ENCODE measurements at places on chromosomes 1 and 21. TPM values are rescaled to one million over a fixed set of nuclear protein-coding genes. Genes with fewer than 3 reads are reported as not detected.

The SLFNL1 gene
- 0.37 TPM for total RNA-seq

The ADCY10 gene
- 0.47 TPM for total RNA-seq

The CELA2A gene
- total RNA-seq = not detected

The PTGFR gene
- total RNA-seq = 1.3 TPM

The THEM5 gene
- not detected for total RNA-seq

The C1QC gene
- 93.5 TPM for total RNA-seq

The PLPPR5 gene
- not detected for total RNA-seq

The C2CD2 gene
- 5.2 TPM for total RNA-seq

The HPCAL4 gene
- total RNA-seq = 2.4 TPM

The OR2T29 gene
- total RNA-seq = not detected

The LORICRIN gene
- not detected for total RNA-seq

The ZNF678 gene
- total RNA-seq = 1.4 TPM

The NES gene
- total RNA-seq = 94.7 TPM

The CASZ1 gene
- 57.8 TPM for total RNA-seq

The CD1E gene
- 0.50 TPM for total RNA-seq

The GPR37L1 gene
- 0.07 TPM for total RNA-seq

The RTCA gene
- 52.2 TPM for total RNA-seq

The LCE3C gene
- not detected for total RNA-seq

The CAMSAP2 gene
- 42.1 TPM for total RNA-seq

The S100A7A gene
- not detected for total RNA-seq

The SPRR2E gene
- total RNA-seq = not detected

The OR2T33 gene
- total RNA-seq = not detected

The PLK3 gene
- 7.5 TPM for total RNA-seq

The SPATA45 gene
- total RNA-seq = not detected

The C4BPA gene
- not detected for total RNA-seq

The ZNF695 gene
- total RNA-seq = not detected

The VHLL gene
- not detected for total RNA-seq

The MX1 gene
- total RNA-seq = 14.9 TPM

The KRTAP19-1 gene
- total RNA-seq = not detected

The OLFML3 gene
- total RNA-seq = 10.8 TPM

The PTAFR gene
- 2.2 TPM for total RNA-seq

The TEX38 gene
- total RNA-seq = not detected

The B3GALT2 gene
- total RNA-seq = 83.4 TPM

The PAPPA2 gene
- 0.45 TPM for total RNA-seq

The PLPPR4 gene
- total RNA-seq = 0.55 TPM

The TSTD1 gene
- total RNA-seq = 15.4 TPM

The SNRNP40 gene
- 19.2 TPM for total RNA-seq

The PRMT6 gene
- total RNA-seq = 4.6 TPM

The CATSPERE gene
- total RNA-seq = 0.50 TPM

The CLDN17 gene
- total RNA-seq = not detected

The FLG2 gene
- not detected for total RNA-seq

The LPAR3 gene
- total RNA-seq = 20.4 TPM

The IL10RB gene
- total RNA-seq = 6.3 TPM

The GJA8 gene
- total RNA-seq = not detected

The TCHH gene
- 0.02 TPM for total RNA-seq

The TNFRSF18 gene
- 0.32 TPM for total RNA-seq

The AQP10 gene
- 0.27 TPM for total RNA-seq

The CD1D gene
- 1.4 TPM for total RNA-seq

The CCDC181 gene
- 0.47 TPM for total RNA-seq

The TMEM82 gene
- not detected for total RNA-seq

The PYHIN1 gene
- total RNA-seq = not detected

The ANGPTL3 gene
- not detected for total RNA-seq

Data from left ventricle myocardium superior (tissue), 1 donor.